ENCODE measurements at places on chromosomes 5 and 9.

DNA sequence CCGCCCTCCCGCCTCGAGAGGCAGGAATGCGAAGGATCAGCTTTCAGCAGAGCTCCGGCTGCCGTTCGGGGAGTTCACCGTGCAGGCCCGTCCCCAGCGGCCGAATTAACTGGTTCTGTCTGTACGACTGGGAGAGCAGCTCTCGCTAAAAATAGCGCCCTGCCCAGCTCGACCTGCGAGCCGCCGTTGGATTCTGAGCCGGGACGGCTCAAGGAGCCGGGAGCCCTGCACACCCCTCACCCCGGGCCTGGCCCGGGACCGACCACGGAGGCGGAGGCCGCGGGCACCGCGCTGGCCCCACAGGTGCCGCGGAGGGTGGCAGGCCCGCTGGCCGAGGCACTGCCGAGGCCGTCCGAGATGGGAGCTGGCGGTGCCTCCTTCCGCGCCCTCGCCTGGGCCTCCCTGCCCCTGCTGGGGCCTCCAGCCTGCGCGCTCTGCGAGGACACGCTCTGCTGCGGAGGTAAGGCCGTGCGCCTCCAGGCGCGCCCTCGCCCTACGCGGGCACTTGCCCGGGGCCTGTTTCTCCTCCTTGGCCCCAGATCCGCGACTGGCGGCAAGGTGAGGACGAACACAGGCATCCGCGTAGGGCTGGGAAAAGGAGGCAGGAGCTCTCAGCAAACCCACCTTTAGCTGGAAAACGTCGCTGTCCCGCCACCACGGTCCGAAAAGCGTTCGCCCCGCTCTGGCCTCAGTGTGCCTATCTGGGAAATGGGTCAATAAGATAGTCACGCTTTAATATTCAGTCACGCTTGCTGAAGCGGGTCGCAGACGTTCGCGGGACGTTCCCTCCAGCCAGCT lies 53.1 kb upstream of the DAB2IP start:
- no peak for DNase-seq

DNA sequence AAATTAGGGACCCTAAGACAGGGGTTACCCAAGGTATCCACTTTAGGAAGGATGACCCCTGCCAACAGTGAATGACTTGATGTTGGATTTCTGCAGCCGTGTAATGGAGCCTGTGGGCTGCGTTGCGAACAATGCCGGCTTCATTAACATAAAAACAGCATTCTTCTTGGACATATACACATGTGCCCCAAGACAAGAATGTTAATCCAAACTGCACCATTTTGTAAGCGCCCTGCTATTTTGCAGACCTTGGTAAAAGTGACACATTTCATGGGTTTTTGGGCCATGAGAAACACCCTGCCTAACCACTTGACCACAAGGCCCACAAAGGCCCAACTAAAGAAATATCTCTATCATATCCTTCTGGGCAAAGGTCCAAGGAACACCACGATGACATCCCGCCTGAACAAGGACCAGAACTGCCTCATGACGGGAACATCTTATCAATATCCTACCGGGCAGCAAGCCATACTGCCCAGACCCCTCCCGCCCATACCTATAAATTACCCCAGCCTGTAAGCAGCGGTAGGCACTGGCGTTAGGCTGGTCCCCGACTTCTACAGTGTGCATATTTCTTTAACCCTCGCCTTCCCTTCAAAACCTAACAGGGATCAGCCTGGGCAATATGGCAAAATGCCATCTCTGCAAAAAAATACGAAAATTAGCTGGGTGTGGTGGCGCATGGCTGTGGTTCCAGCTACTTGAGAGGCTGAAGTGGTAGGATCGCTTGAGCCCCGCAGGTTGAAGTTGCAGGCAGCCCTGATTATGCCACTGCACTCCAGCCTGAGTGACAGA lies 9.7 kb upstream of the PDCD1LG2 start:
- no peak for DNase-seq

DNA sequence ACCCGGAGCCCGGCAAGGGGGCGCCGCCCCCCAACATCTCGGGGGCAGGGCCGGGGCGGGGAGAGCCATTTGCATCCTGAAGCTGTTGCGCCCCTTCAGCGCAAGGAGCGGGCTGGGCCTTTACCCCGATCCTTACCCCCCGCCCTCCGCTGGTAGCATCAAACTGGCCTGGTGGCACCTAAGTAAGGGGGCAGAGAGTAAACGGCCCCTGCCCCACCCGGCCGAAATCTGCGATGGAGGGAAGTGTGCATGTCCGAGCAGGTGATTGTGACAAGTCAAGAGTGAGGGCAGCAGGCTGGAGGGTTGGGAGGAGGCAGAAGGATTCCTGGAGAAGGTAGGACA lies 101.2 kb downstream of the ESM1 start:
- DNase-seq: no peak

GRCh38 chr9:89109666-89110065 lies 69.0 kb downstream of the SHC3 start:
- no peak for DNase-seq

DNA sequence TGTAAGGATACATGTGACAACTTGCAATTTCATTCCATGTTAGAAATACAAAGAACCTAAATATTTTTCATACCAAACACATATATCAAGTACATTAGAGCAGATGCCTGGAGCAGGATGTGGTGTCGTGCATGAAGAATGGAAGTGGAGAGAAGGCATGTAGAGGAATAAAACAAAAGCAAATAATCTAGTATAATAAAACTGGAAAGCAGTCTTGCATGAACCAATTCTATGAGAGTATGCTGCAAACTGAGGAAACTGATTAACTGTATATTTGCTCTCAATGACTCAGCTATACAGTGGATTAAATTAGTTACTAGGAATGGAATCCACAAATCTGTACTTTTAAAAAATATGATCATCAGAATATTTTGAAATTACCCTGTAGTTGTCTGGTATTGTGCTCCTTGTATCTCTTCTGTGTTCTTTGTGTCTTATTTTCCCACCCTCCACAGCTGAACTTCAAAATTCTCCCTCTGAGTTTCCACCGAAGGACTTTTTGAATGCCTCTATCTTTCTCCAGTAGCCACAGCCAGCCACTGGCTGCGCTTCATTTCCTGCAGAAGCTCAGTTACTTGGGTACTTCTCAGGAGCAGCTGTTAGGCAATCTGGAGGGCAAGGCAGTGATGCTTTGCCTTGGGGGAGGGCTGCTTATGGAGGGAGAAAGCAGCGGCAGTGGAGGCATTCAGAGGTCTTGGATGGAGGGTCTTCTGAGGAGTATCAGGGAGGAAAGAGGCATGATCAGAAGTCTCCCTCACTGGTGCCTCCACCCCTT lies 608.0 kb downstream of the BRINP1 start:
- no peak for DNase-seq

DNA sequence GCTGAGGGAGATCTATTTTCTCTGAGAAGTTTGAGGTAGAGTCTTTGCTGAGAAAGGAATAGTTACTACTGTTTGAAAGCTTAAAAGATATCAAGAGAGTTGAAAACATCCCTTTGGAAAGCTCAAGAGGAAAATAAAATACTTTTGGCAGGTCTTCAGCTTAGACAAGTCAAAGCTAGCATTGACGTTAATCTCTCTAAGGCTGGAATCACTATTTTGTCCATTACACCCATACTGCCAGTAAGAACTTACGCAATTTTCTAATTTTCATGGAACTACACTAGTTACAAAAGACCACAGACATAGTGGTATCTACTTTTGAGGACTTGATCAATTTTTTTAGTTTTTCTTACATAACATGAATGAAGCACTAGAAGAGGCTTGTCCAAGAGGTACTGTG lies 494.9 kb downstream of the PSAT1 start:
- DNase-seq: no peak

GRCh38 chr5:168578538-168579487 lies at the start of gene PANK3:
Gene PANK3 (minus strand): TSS chr5:168579368. CDS start chr5:168579283, 85 bp downstream.
- DNase-seq: no peak

GRCh38 chr9:134712243-134712642 lies 70.6 kb downstream of the COL5A1 start:
- DNase-seq: no peak

- DNase-seq: no peak
Measured at GRCh38 chr9:105921057-105921726, 226.9 kb downstream of the TMEM38B start.

DNA sequence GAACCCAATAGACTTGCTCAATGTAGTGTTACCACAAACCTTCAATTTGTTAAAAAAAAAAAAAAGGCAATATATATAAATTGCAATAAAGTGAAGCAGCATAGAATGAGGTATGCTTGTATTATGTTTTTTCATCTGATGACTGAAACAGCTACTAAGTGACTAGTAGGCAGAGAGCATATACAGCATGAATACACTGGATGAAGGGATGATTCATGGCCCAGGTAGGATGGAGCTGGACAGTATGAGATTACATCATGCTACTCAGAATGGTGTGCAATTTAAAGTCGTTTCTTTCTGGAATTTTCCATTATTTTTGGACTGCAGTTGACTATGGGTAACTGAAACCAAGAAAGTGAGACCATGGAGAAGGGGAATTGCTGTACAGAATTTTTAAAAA lies 161.2 kb downstream of the GNA14 start:
- no peak for DNase-seq

DNA sequence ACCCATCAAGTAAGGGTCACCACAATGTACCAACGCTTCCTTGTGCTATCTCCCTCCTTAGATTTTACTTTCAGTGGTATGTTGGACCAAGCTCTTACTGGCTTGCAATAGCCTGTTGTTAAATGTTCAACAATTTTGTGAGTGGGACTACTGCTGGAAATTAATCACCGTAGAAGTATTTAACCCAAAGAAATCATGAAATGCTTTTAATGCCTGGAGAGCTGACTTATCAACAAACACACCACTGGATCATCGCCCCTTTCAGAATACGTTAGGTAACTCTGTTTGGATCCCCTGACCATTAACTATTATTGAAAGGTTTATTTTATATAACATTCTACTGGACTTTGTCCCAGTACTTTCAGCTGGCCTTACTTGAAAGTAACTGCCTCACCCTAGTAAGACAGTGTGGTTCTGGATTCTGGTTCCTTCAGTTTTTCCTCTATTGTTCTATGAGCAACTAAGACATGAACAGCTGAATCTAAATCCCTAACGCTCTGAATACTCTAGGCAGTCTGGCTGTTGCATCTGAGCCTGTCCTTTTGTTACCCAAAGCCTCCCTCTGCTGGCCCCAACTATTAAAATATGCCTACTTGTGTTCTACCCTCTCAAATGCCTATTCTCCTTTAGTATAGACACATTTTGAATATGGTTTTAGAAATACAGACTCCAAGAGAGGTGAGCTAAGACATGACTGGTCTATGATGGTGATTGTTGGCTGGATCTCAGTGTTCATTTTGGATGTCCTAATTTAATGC lies 1203.4 kb upstream of the DMAC1 start:
- no peak for DNase-seq

DNA sequence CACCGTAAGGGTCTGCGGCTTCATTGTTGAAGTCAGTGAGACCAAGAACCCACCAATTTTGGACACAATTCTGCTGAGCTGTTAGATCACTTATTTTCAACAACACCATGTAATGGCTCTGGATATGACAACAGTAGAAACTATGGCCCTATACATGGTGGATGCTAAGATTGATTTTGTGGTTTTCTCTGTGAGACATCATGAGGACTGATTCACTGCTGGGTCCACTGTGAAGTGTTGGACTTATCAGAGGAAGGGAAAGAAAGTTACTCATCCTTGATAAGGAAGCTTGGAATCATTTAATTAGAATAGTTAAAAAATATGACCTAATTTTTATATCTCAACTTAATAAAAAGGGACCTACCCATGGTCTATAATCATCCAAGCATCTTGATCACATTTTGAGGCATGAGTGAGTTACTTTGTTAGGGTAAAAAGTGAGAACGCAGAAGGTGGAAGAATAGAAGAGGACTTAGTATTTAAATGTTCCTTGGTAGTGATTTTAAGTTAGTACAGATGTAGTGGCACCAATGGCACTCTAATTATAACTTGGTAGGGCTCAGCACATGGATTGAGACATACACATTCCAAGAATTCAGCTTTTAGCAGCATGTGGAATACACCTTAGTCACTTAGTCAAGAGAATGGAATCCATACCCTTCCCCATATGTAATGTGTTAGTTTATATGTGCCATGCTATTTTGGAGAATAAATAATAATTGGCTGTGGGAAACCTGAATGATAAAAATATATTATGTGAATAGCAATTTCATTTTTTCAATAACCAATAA lies 123.5 kb upstream of the CD180 start:
- DNase-seq: no peak

- DNase-seq: no peak
Measured at GRCh38 chr9:125472926-125473701, 211.5 kb downstream of the GAPVD1 start.

- no peak for DNase-seq
Measured at GRCh38 chr5:175107865-175108264, 336.1 kb downstream of the DRD1 start.

- no peak for DNase-seq
Measured at GRCh38 chr9:1916655-1917054, 98.5 kb upstream of the SMARCA2 start.

DNA sequence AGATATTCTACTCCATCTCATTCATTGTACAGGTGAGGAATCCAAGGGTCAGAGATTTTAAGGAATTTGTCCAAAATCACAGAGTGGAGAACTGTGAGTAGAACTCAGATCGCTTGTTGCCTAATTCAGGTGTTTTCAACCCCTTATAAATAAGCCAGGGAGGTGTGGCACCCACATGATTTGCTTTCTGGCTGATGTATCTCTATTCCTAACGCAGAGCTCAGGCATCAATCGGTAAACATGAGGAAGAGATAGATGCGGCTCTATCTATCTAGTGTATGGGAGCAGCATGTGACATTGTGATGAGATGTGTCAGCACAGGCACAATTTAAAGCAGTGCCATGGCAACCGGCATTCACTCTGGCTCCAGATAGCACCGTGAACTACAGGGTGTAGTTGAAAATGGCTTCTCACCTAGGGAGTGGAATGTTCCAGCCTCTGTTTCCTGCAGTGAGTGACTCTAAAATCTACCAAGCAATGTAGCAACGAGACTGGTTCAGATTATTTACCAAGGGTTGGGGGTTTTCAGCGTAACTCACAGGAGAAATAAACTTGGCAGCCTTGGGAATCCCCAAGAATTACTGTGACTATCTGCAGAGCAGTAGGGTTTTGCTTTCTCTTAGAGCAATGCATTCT lies 53.4 kb upstream of the SUB1 start:
- peak; percentile 67 for DNase-seq

DNA sequence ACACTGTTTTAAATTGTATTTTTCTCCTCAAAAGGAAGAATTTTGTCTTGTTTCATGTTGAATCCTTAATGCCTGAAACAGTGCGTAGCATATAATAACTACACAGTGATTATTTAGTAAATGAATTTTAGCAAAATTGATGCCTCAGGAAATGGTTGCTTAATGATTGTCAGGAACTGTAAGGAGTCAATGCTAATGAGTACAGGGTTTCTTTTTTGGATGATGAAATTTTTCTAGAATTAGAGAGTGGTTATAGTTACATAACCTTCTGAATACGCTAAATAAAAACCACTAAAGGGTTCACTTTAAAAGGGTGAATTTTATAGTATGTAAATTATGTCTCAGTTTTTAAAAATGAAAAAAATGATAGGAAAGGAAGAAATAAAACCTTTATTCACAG lies 14.9 kb downstream of the FAM151B start:
- no peak for DNase-seq

All from activated naive CD4-positive, alpha-beta T cell treated with Interleukin-2 at 50 U/mL for 16 hours (primary cell).